ENCODE measurements at places on chromosomes 6 and 20.
A peak's percentile ranks its signal among the peaks of the same experiment; 100 is the strongest.

- no peak for DNase-seq
Observed at GRCh38 chr6:44851176-44851575, 463.7 kb downstream of the CDC5L start.

- no peak for DNase-seq
Observed at GRCh38 chr20:44050925-44051660, 135.9 kb downstream of the JPH2 start.

DNA sequence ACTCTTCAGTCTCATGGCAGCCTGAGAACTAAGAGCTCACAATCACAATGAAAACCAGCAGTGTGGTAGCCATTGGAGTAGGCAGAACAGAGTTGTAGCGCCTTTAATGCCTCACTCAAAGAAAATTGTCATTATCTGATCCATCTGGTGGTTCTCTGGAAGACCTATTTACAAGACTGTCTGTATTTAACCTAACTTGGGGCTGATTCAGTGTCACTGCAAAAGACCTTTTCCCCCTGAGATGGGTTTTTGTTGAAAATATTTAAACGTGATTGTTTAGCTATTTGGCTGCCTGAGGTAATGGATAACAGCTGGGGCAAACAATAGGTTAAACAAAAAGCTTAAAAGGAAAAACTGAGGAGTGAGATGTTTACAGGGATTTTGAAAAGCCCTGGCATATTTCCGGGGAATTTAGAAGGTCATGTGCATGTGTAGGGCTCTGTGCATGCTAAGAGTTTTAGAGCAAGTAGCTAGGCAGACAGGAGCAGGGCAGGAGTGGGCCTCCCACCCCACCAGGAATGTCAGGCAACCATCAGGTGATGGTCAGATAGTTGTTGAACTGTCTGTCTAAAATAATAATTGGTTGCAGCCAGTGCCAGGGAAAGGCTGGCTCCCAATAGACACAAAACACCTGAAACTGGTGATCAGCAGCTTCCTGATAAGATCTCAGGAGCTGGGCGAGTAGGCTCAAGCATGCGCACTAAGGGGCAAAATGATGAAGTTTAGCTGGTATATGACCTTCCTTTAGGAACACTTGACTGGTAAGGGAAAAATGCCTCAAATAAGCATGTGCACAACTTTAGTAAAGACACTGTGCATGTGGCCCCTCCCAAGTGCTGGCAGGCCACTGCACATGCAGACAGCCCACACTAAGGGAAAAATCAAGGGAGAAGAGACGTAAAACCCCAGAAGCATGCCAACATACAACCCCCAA is 70.8 kb upstream of the AKIRIN2 start:
- peak; percentile 48 for DNase-seq

DNA sequence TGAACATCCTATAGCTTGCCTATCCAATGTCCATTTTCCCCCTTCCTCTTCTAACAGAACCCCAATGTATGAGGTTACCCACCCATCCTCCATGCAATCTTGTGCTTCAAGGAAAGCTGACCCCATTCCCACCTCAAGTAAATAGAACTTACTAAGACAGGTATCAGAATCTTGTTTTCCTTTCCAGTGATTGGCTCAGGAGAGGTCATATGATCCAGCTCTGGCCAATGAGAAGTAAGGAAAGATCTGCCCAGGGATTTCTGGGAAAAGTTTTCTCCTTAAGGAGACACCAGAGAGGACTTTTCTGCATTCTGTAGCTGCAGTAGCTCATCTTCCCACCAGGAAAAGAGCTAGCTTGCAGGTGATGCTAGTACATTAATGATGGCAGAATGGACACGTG is 341.8 kb upstream of the ZFP64 start:
- no peak for DNase-seq

DNA sequence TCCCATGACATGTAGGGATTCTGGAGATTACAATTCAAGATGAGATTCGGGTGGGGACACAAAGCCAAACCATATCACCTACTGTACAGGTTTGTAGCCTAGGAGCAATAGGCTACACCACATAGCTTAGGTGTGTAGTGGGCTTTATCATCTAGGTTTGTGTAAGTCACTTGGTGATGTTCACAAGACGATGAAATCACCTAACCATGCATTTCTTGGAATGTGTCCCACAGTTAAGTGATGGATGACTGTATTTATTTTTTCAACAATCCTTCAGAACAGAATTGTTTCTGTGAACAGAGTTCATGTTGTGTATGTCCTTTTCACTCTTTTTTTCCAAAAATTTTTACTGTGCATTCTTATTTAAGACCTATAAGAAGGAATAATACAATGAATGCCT is 76.1 kb downstream of the DTD1 start:
- DNase-seq = no peak

DNA sequence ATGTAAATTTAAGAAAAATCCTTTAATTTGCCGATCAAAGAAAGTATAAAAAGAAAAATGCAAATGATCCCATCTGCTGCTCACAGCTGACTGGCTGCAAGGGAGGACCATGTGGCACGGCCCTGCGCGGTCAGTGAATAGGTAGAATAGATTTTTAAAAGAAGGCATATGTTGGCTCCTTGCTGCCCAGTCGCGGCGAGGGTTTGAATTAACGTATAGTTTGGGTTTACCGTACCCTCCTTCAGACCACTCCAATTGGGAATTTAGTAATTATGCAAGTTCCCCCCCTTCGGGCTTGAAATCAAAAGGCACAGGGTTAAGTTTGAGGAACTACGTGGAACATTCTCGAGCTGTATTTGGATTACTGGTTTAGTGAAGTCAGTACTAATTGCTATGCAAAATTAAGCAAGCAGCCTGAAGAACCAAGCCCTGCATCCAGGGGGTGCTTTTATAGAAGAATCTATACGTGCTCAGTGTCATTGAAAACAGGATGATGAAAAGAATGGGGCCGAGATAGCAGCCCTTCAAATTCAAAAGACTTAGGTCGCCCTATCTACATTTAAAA is 1.1 kb upstream of the BEND3 start:
- DNase-seq = peak; percentile 85

DNA sequence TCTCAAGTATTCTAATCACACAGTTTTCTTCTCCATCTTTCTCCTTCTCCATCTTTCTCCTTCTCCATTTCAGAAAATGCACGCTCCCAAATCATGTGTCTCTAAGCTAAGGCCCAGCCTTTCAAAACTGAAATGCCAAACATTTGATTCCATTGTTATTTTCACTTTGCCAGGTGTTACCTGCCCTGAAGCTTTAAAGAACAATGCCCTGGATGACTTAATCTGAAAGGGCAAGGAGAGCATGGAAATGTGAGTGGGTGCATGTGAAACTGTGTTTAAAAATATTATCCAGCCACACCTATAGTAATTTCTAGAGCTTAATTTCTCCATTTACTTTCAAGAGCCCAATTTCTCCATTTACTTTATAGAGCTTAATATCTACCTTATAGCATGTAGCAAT is 42.4 kb upstream of the GCLC start:
- DNase-seq = no peak

GRCh38 chr6:169692516-169692915 is 9.3 kb downstream of the WDR27 start:
- no peak for DNase-seq

- DNase-seq = no peak
Observed at GRCh38 chr20:57400231-57400701, 9.1 kb downstream of the RBM38 start.

- no peak for DNase-seq
Observed at GRCh38 chr20:47821481-47822100, 36.3 kb upstream of the SULF2 start.

- DNase-seq = peak; percentile 33
Observed at GRCh38 chr20:48745330-48745729, 82.5 kb downstream of the PREX1 start.

- no peak for DNase-seq
Observed at GRCh38 chr6:15730442-15730841, 67.6 kb upstream of the DTNBP1 start.

- no peak for DNase-seq
Observed at GRCh38 chr6:127497410-127497809, 21.7 kb downstream of the MTCL3 start.

GRCh38 chr20:38550274-38550673 is 30.7 kb upstream of the ADIG start:
- DNase-seq = no peak

GRCh38 chr6:42873313-42873712 is 6.1 kb upstream of the RPL7L1 start:
- DNase-seq = no peak

DNA sequence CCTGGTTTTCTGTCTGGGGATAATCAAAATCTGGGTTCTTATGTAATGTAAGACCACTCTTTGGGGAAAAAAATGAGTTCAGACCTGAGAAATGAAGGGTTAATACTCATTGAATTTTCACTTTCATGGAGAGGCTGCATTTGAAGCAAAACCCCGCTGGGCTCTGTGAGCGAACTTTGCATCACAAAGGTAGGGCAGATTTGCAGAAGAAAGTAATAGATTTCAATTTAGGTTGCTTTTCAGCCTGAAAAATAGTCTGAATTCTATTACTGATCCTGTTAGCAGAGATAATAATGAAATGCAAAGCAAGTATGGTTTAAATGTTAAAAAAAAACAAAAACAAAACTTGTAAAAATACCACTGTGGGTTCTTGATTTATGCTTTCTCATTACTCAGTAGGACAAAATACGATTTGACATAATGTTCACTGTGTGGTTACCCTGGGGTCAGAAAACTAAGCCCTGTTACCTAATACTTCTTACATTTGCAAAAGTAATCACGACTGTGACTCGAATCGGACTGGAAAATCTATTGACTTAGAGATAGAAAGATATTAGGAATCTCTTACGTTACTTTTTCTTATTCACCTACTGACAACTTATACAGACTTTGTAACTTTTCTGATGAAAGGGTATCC is 72.2 kb downstream of the UST start:
- no peak for DNase-seq

DNA sequence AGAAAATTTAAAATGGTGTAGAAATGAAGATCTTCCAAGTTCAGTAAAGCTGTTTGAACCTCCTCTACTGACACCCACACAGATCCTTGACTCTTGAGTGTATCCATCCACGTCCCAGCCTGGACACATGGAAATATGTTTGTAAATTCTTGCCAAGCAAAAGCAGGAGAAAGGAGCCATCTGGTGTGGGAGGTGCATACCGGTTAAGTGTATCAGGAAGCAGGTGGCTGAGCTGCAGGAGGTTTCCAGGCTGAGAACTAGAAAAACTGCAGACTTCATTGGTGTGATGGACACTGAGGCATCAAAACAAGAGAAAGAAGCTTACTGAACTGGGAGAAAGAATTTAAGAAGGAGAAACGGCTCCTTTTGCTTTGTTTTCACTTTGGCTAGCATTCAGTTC is 229.9 kb upstream of the GRIK2 start:
- DNase-seq = no peak

- DNase-seq = peak; percentile 34
Observed at GRCh38 chr6:26006086-26006939, 43.7 kb downstream of the TRIM38 start.

DNA sequence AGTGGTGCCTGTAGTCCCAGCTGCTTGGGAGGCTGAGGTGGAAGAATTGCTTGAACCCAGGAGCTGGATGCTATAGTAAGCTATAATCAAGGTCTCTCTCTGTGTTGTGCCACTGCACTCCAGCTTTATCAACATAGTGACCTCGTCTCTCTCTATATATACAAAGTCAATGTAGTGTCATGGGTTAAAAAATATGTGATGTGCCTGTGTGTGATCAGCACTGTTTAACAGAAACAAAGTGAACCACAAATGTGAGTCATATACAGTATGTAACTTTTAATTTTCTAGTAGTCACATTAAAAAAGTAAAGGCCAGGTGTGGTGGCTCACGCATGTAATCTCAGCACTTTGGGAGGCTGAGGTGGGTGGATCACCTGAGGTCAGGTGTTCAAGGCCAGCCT is 85.3 kb upstream of the RNF24 start:
- DNase-seq = no peak

DNA sequence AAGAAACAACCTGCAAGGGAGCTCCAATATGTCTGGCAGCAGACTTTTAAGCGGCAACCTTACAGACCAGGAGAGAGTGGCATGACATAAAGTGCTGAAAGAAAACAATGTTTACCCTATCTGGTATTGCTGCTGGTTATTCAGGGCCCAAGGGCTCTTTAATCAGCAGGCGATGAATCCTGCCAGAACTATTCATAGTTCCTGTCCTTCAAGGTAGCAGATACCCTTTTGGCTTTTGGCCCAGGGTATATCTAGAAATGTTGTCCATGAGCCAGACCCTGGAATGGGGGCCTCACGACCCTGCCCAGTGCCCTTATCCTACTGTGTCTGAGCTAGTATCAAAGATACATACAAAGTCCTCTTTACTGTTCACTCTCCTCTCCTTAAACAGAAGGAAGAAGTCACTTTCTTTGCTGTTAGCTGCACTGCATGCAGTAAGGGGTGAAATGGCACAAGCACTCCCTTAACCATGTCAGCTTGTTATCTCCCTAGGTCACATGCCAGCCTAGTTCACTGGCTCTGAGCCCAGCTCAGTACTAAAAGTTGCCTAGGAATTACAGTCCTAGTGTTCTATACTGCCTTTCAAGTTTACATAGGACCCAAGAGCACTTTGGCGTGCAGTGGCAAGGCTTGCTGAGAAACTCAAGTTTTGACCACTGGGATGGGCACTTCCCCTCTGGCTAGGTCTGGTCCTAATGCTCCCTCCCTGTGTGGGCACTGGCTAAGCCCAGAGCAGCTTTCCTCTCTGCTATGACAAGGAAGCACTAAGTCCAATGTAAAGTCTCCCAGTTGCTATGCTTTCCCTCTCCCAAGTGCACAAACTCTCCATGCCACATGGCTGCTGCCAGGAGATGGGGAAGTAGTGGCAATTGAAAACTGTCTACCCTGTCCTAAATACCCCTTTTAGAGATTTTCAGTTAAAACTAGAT is 122.0 kb downstream of the HTR1B start:
- DNase-seq = peak; percentile 92

- DNase-seq = peak; percentile 65
Observed at GRCh38 chr6:138724015-138724414, 49.6 kb upstream of the CCDC28A start.

DNA sequence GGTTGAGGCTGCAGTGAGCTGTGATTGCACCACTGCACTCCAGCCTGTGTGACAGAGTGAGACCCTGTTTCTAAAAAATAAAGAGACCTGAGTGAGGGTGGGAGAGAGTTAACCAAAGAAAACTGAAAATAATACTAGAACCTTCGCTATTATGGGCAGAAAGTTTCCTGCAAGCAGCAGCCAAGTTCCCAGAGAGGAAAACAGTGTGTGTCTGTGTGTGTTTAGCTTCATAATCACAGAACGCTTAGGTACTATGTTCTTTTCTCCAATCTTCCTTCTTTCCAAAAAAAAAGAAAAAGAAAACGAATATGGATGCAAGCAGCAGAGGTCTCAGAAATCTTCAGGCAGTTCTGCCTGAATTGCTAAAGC is 170.0 kb downstream of the LY86 start:
- DNase-seq = no peak

DNA sequence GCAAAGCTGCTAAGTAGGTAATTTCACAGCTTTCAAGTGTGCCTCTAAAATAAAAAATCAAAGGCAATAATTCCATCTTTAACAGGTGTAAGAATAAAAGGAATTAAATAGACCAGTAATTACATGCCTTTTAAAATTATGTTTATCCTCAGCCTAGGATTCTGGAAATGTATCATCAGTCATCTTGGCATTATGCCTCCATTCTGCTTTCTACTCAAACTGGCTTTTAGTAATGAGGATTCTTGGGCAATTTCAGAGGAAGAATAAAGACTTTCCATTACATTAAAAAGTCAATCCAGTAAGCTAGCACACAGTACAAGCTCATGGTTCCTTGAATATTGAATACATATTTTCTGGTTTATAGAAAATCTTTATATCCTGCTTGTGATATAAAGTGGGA is 44.7 kb downstream of the GSTA2 start:
- no peak for DNase-seq
